ENCODE measurements at places on chromosomes 3 and 15.

DNA sequence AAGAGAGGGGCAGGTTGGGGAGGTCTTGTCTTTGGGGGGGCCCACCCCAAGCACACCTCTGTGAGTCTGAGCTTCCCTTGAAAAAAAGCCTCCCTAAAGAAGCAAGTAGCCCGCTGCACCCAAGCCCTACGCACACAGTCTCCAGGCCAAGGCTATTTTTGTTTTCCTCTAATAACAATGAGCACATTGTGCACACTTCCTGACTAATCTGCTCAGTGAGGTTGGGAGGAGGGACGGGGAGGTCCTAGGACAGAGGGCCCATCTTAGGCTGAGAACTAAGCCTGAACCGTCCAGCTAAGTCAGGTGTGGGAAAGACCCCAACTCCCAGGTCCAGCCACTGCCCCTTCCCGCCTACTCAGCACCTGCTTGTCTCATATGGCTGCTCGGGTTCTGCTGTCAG, 87.2 kb downstream of the HMG20A start:
- ATAC-seq: no peak

DNA sequence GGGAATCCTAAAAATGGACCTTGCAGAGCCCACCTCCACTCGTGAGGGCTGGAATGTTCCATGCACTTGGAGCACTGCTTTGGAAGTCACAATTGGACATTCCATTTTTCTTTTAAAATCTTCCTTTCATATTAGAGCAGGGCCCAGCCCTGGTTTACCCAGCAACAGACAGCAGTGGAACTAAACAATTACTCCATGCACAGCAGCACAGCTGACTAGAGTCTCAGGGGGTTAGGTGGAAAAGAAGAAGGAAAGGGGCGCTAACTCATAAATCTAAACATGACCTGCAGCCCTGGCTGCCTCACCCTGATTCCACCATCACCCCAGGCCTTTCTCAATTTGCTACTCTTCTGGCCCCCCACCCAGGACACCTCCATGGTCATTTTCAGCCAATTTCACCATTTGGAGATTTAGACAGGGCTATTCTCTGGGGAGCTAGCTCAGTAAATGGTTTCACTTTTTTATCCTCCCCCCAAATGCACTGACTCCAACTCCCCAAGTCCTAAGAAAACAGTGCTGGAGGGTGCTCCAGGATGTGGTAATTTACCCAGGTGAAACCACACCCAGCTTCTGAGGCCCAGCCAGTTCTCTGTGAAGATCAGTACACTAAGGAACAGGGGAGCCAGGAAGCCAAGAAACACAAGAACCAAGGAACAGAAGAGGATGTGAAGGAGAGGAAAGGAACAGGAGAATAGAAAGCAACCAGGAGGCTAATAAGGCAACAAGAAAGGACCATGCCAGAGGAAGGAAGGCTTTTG, 1.6 kb upstream of the LRRC31 start:
- no peak for ATAC-seq

- no peak for ATAC-seq
These were observed 67.4 kb downstream of the SNRPN start for GRCh38 chr15:25022233-25022632.

DNA sequence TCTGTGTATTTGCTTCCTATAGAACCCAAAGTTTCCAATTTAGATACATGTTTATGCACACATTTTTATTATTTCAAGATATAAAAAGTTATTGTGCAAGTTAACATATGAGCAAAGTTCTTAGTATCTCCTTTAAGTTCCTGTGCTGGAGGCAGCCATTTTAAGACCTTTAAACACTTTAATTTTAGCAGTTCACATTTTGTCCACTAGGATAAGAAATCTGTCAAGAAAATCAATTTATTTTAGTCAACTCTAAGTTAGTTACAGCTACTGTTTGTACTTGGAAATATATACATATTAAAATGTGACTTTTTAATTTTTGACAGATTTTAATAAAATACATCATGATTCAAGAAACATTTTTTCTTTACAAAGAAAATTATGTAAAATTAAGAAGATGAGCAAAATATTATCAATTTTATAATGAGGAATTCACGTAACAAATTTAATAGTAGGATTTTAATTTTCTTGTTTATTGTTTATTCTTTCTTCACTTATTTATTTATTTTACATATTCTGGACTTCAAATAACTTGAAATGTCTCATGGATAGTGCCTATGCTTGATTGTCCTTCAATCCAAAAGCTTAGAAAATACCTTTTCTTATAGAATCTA, 402.6 kb upstream of the GBE1 start:
- no peak for ATAC-seq

DNA sequence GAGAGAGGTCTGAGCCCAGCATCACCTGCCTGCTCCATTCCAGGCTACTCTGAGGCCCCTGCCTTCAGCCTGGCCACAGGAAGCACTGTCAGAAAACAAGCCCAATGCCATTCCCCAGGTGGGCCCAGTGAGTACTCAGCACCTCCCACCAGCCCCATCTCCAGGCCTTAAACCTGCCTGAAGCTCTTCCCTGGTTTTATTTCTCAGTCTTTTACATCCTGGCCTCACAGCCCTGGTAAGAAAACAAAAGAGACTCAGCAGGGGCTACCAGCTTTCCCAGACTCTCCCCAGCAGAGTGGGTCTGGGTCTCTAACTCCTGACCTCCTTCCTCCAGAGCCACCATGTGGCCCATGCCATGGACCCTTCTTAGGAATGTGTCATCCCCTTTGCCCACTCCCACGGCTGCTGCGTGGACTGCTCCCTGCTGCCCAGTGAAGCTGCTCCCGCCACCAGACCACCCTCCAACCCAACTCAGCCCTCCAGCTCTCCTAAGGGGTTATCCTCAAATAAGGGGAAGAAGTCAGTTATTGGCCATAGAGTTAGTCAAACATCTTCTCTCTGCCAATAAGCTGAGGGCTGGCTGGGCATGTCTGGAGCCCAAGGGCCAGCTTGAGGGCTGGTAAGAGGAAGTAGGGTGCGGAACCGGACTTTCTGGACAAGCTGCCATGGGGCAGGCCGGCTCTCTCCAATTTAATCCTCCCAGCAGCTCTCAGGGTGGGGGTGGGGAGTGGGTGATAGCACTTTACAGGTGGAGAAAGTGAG, 116.7 kb upstream of the LINGO1 start:
- ATAC-seq: no peak

GRCh38 chr3:39900462-39901002, 91.1 kb downstream of the MYRIP start:
- ATAC-seq: no peak

DNA sequence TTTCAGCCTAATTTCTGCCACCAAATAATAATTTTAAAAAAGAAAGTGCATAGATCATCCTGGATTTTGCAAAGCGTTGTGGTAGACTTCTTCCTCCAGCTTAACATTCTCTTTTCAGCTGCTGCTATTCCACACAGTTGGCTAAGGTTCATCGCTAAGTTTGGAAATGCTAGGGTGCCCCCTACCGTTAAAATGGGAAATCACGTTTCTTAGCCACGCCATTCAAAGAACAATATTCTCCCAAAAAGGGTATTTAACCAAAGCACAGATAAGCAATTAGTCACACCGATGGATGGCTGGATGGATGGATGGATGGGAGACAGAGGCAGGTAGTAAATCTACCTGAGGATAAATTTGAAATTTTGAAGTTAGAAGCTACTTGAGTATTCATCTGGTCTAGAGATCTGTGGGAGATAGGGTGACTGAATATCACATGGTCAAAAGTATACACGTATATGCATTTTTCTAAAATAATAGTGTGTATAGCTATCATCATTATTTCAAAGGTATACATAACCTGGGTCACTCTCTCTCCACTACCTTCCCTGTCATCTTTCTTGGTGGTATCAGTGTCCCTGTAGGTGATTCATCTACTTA, 67.2 kb downstream of the EFHB start:
- ATAC-seq: peak; percentile 71

DNA sequence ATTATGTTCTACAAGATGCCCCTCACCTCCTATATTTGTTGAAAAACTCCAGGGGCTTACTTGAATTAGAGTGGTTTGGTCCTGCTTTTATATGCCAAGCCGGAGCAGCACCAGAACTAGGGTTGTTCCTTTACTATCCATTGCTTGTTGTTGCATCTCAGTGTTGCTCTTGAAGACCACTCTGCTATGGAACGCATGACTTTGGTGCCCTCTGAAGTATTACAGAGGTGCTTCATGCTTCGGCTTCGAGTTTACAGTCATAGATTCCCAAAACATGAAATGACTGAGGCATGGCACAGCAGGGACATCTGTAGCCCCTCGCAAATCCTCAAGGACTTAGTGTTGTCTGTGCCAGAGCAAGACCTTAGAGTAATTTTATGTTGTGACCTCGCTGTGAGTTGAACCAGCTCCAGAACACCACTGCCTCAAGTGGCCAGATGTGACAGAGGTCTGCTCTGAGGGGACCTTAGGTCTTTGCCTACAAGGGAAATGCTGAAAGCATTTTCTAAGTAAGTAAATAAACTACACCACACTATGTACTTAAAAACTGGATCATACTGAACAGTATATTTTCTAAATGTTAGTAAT, 67.2 kb upstream of the SIAH2 start:
- peak; percentile 60 for ATAC-seq

GRCh38 chr3:160061525-160061924, 72.9 kb downstream of the IL12A start:
- ATAC-seq: no peak

DNA sequence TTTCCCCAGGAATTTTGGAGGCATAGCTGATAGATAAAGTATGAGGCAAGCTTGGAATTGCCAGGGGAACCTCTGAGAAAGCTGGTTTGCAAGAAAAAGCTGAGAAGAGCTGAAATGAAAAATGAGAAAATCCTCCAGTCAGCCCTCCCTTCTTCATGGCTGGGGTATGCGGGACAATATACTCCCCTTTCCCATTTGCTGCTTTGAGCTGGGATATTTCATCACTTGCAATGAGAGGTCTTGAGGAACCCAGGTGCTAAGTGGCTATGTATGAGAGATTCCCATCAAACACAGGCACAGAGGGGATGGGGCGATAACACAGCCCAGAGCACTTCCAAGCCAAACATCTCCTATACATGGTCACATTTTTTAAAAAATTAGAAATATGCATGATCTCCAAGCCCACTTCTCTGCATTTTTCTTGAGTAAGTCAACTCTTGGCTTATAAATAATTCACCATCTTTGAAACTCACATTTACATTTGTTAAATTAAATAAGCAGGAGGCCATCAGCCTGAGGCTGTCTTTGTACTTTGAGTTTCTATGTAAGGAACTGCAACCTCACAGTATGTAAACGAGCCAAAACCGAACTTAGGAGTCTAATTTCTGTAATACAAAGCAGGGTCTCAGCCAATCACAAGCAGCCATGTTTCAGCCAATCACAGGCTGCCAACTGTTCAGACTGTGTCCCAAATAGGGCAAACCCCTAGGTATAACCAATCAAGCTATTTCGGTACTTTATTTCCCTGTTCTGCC, 983.6 kb upstream of the NR2F2 start:
- no peak for ATAC-seq

GRCh38 chr3:9211155-9211950, 38.1 kb downstream of the SRGAP3 start:
- no peak for ATAC-seq

DNA sequence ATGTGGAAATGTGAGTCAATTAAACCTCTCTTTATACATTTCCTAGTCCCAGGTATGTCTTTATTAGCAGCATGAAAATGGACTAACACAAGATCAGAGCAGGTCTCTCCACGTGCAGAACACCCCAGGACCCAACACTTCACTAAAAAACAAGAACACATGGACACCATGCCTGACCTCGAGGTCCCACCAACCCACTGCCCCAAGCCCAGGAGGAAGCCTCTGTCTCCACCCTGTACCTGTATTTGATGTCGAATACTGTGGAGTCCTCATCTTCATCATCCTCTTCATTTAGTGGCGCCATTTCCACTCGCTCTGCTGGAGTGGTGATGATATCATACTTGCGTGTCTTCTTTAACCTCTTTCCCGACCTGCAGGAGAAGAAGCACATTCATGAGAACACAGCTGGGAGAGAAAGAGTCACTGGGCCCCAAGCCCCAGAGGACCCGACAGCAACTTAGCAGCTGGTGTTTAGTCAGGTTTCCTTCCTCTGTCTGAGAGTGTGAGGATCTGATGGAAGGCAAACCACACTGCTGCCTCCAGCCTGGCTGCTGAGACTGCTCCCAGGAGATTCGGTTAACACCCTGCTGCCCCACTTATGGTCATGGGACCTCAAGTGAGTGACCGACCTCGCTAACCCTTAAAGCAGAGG, 25.5 kb downstream of the FAM174B start:
- no peak for ATAC-seq

GRCh38 chr3:100702082-100702979, 7.0 kb upstream of the TFG start:
- ATAC-seq: no peak

GRCh38 chr3:57627976-57628375, 30.8 kb upstream of the ARF4 start:
- ATAC-seq: no peak

GRCh38 chr15:42171795-42172194, 15.4 kb upstream of the PLA2G4F start:
- ATAC-seq: no peak

DNA sequence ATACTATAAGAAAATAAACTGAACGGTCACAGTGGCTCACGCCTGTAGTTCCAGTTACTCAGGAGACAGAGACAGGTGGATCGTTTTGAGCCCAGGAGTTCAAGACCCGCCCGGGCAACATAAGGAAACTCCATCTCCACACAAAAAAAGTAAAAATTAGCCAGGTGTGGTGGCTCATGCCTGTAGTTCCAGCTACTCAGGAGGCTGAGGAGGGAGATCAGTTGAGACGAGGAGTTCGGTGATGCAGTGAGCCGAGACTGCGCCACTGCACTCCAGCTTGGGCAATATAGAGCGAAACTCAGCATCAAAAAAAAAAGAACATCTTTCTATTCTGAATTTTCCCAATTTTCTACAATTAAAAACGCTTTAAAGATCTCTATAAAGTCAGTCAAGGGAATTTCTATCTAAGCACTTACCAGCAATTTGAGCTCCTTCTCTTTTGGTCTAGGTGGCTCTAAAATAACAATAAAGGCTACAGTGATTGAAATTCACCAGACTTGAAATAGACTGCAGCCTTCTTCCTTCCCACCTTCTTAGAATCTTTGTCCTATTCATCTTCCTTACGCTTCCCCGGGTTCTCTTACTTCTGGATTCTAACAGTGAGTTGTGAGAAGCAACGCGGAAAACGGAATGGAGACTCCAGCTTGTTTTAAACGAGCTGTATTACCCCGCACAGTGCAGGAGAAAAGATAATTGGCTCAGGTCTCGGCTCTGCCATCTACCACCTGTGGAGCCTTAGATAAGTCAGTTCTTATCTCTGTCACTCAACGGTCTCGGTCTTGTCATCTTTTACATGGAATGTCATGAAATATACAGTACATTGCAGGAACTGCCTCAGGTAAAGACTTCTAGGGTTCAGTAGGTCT, 812 bp upstream of the SEC62 start:
- ATAC-seq: peak; percentile 57

- peak; percentile 98 for ATAC-seq
These were observed 53.6 kb upstream of the AP4E1 start for GRCh38 chr15:50854601-50855490.

GRCh38 chr3:31575448-31575847, 42.7 kb downstream of the STT3B start:
- ATAC-seq: no peak

DNA sequence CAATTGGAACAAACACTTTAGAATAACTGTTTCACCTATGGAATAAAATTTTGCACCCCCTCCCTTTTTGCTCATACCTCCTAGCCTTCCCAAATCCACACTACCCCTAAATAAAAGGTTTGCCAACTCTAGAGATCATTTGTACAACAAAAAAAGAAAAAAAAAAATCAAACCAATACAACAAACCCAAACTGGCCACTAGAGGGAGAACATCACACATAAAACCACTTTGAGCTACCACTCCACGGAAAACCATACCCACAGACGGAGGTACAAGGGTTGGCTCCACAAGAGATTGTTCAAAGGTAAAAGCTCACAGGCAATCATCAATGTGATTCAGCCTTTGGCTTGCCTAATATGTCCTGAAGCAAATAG, 47.6 kb downstream of the SETMAR start:
- peak; percentile 62 for ATAC-seq

Measured in stimulated activated memory B cell treated with anti-CD40 and anti-IgM and Interleukin-4, amounts not matched to agents 10 μg/mL and 1 μg/mL and 100 μg/mL, for 72 hours (primary cell).